Mucosa of descending colon (tissue), 3 donors: ENCODE measurements at places on chromosomes 12 and 14. TPM values are rescaled to one million over a fixed set of nuclear protein-coding genes. Genes with fewer than 3 reads are reported as not detected.

Gene RNU7-1
- not detected for total RNA-seq

Gene TEX22
- 2.0 TPM for total RNA-seq

GRCh38 chr14:43042408-43042807 is 1435.7 kb downstream of the LRFN5 start:
- no peak for DNase-seq

DNA sequence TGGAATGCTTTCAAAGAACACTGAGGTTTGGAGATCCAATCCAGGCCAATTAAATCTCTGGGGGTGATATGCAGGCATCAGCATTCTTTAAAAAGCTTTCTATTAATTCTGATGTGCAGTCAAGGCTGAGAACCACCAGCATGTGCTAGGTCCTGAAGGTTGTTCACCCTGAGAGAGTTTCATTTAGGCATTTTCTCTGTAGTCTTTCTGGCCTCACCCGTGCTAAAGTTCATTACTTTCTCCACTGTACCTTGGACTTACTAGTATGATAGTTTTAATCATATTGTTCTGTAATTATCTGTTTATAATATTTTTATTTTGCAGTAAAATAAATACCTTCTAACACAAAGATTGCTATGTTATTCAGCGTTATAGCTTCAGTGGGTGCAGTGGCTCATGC is 32.9 kb downstream of the SOS2 start:
- no peak for DNase-seq

- no peak for DNase-seq
Measured at GRCh38 chr14:60095781-60096450, 4.2 kb downstream of the PCNX4 start.

Gene PCK2
- 150 TPM for total RNA-seq

DNA sequence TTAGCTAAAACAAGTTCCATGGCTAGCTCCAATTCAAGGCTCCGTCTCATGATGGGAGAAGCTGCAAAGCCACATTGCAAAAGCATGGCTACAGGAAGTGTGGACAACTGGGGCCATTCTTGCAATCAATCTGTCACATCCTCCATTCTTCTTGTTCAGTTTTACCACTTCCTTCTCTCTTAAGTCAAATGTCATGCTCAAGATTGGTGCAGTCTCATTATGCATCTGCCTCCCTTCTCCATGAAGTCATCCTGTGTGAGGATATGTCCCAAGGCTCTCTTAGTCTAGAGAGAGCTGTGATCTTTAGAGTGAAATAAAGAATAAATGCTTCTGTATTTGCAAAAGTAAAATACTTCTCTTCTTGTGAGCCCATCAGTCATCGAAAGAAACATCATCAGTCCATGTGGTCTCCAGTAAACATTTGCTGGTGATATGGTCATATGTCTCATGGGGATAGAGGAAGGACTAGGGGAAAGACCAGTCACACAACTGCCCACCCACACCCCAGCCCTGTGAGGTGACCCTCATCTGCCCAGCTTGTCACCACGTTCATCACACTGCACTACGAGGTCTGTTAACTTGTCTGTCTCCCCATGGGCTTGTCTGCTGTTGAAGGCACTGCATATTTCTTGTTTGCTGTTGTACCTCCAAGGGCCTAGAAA is 303.0 kb downstream of the NUAK1 start:
- no peak for DNase-seq

Gene OTUB2
- 3.5 TPM for total RNA-seq

- no peak for DNase-seq
Measured at GRCh38 chr12:95114766-95115405, 41.5 kb upstream of the NR2C1 start.

DNA sequence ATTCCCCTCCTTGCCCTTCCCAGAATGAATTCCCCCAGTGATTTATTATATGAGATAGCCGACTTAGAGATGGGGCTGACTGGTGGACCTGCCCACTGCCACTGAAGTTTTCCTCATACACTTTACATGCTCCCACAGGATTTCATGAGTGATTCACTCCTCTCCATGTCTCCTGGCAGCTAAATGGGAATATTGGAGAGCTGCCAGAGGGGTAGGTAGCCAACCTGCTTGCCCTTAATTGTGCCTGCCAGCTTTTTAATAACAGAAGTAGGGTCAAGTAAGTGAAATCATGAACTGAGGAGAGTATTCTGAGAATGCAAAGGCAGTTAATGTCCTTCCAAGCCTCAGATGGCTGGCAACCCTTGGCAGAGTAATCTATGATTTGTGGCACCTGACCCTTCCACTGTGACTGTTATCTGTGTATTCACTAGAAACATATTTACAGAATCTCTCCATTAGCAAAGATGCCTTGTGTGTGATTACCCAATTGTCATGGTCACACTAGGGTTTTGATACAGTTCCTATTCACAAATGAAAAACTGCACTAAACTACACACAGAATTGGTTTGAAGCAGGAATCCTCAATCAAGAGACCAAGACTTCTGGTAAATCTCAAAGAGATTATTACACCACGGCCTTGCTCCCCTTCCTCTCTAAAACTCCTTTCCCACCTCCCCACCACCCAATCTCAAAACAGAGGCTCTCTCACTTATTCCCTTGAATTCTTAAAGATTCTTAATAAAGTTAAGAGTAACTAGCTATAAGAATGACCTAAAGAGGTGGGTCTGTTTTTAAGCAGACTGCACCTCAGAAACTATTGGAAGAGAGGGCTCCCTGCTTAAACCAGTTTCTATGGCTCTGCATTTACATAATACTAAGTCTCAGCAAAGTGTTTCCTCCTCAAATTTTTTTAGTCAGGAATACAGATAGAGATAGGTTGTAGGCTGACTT is 17.2 kb downstream of the NKX2-1 start:
- DNase-seq, result no peak

GRCh38 chr12:89544022-89544421 is 18.2 kb upstream of the POC1B start:
- DNase-seq, result no peak

DNA sequence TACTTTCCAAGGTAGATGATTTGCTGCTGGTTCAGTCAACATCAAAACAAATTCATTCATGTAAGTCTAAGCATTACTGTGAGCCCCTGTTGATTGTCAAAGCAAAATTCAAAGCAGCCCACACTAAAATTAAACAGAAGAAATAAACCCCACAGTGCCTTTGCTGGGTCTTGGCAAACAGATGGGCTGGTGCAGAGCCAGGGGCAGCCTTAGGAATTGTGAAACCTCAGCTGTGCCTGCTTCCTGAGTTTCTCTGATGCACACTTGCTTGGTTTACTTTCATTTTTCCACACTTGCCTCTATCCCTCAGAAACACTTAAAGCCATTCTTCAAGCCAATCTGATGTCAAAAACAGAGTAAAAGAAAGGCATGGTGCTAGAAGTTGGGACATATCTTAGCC is 6.6 kb upstream of the PLEKHG7 start:
- no peak for DNase-seq

GRCh38 chr14:105155071-105155651 is 13.4 kb downstream of the JAG2 start:
- peak; percentile 46 for DNase-seq

Gene AQP2
- not detected for total RNA-seq
